ENCODE measurements at places on chromosomes 2 and 18.
A peak's percentile ranks its signal among the peaks of the same experiment; 100 is the strongest.

- DNase-seq = no peak
Observed at GRCh38 chr18:22277758-22278157, 108.4 kb downstream of the GATA6 start.

GRCh38 chr2:223930103-223930976 is 14.8 kb downstream of the WDFY1 start:
- DNase-seq = no peak

DNA sequence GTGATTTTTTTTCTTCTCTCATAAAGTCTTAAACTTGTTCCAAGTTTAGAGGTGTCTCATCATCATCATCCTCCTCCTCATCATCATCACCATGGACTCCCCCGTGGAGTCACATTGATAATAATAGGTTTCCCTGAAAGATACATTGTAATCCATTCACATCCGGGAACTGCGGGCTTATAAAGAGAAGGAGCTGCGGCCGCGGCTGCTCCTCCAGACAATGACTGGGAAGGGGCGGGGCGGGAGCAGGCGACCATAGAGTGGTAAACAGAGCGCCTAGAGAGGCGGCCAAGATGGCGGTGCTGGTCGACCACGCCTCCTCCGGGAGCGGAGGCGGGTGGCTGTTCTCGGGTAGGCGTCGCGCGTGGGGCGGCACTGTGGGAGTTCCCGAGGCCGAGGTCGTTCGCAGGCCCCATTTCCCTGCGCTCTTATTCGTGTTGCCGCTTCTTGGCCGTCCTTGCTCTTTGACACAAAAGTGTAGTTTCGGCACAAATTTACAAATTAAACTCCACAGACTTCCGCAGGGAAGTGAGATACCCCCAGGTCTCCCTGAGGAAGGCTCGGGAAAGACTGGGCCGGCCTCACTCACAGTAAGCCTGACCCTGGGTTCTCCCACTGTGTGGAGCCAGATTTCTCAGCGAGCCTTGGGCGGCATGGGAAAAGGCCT is 1.8 kb upstream of the TCF4 start:
- DNase-seq = peak; percentile 67

DNA sequence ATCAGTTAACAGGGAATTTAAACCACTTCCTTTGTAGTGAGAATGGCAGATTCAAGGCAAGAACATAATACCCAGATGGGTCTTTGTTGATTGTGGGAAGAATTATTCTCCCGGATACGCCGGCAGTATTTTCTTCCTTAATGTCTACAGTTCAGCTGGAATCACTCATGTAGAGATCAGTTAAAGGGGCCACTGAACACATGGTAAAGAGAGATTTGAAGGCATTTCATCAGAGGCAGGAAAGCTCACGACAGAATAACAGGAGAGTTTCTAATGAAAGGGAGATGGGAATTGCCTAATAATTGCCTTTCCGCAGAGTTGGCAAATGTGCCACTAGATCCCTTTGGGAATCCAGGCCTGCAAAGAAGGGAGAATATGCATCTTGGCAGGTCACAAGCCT is 327.7 kb upstream of the ZNF804A start:
- no peak for DNase-seq

DNA sequence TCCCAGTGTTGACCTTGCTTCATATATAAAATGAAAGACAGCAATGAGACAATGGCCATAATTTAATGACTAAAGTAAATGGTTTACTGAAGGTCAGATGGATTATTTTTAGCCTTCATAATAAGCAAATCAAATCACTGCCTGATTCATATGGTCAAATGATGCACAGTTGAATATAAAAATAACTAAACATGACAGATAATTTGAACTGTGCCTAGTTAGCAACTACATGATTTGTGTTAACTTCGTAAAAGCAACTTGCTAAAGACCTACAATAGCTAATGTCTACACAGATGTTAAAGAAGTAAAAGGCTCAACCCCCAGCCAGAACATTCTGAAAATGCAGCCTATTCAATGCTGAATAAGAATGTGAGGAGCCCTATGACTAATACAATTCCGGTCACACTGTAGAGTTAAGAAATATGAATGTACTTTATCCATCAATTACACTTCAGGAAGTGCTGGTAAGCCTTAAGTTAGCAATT is 590.8 kb upstream of the CDH2 start:
- no peak for DNase-seq

DNA sequence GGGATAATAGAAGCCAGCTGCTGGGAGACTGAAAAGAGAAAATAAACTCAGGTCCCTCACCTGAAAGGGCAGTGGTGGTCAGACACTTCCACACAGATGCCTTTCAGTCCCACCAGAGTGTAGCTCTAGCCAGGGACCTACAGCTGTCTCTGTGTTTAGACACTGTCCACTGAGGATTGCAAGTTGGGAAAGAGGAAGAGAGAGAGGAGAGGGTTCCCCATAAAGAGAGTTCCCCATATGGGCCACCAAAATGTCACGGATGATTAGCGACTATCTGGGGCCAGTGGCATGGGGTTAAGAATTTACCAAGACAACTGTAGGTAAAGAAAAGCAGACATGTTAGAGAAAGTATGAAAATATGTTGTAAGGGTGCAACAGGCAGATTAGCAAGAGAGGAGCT is 36.7 kb upstream of the SKA1 start:
- no peak for DNase-seq

- no peak for DNase-seq
Observed at GRCh38 chr2:219358170-219359075, 25.9 kb upstream of the RESP18 start.

- no peak for DNase-seq
Observed at GRCh38 chr2:63856303-63856603, 14.6 kb downstream of the UGP2 start.

DNA sequence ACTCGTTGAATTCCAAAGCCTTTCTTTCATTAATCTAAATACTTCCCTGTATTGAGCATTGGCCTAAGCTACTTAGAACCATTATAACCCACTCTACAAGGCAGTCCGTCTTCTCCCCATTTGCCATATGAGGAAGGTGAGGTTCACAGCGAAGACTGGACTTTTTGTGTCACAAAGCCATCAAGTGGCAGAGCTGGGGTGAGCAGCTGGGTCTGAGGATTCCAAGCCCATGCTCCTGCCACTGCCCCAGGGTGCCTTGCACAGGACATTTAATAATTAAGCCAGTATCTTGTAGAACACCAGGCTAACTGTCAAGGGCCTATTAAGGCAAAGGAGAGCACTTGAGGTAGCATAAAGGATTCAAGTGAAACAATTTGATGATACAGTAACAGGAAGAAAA is 68.8 kb upstream of the ZNF397 start:
- DNase-seq = no peak

- DNase-seq = no peak
Observed at GRCh38 chr18:25737710-25738311, 352.6 kb downstream of the SS18 start.

GRCh38 chr2:7116511-7116910 is 199.3 kb downstream of the RNF144A start:
- DNase-seq = no peak

GRCh38 chr2:45567974-45568789 is 42.9 kb downstream of the SRBD1 start:
- no peak for DNase-seq

DNA sequence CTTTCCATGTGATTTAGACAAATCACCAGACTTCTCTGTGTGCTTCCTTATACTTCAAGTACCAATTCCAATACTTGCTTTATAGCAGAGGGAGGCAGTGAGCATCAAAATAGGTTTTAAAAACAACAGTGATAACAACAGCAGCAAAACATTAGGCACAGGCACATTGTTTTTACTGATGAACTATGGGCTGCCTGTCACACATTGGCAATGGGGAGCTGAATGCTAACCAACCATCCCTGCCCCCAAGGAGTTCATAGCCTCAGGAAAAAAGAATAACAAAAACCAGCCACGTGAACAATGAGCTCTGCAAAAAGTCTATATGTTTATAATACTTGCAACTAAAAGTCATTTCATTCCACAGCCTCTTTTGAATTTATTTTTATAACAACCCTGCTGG is 287.9 kb upstream of the TRIB2 start:
- no peak for DNase-seq

DNA sequence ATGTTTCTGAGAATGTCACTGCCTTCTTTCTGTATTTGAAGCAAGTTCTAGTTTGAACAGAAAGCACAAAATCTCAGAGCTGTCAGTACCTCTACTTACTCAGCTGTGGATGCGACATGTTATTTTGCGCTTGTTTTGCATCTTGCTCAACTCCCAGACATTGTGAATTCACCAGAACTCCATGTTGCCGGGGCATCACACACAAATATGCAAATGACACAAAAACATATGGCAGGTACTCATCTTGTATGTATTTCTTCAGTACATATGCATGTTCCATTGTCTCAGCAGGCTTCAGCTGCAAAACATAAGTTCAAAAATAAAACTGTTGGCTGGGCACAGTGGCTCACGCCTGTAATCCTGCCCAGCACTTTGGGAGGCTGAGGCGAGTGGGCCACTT is 30.8 kb downstream of the ADCY3 start:
- no peak for DNase-seq

GRCh38 chr2:177252808-177253531 is 11.6 kb downstream of the NFE2L2 start:
- no peak for DNase-seq

GRCh38 chr2:73564986-73565385 is 77.2 kb downstream of the NAT8 start:
- no peak for DNase-seq

DNA sequence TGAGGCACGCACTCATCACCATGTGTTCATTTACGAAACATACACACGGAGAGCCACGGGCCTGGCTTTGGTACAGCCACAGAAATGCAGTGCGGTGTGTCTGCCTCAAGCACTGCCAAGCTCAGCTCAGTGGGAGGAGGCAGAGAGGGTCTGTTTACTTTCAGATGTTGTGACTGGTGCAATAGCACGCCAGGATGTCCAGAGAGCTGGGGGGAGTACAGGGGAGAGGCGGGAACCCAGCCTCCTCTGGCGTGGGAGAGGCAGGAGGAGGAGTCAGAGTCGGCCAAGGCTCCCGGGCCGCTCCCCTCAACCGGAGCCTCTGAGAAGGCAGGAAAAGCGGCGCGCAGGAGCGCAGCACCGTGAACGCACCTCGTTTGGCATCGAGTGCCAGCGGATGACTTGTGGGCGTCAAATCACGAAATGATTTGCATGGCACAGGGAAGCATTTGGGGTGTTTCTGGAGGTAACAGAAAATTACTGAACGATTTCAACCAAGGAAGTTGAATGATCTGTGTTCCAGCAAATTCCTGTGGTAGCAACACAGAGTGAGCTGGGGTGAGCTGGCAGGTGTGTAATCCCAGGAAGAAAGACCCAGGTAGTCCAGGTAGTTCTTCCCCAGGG is 143.0 kb downstream of the ZNF516 start:
- DNase-seq = no peak

- DNase-seq = no peak
Observed at GRCh38 chr2:191051825-191052778, 38.1 kb upstream of the STAT1 start.

GRCh38 chr2:173221937-173222594 is 132.6 kb upstream of the CDCA7 start:
- DNase-seq = no peak

DNA sequence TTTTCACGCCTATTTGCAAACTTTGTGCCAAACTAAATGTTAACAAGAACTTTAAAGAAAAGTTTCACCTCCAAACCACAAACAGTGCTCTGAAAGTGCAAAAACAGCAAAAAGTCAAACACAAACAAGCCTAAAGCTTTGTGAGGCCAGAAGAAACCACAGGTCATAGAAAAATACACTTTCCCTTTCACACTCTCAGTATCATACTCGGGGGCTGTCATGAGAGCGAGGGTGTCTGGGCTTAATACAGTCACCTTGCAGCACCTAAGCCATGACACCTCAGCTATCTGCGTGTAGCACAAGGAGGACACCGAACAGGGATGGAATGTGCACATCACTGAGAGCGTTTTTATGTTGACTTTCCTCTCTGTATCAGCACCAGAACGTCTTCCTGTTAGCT is 26.6 kb upstream of the SEH1L start:
- no peak for DNase-seq

DNA sequence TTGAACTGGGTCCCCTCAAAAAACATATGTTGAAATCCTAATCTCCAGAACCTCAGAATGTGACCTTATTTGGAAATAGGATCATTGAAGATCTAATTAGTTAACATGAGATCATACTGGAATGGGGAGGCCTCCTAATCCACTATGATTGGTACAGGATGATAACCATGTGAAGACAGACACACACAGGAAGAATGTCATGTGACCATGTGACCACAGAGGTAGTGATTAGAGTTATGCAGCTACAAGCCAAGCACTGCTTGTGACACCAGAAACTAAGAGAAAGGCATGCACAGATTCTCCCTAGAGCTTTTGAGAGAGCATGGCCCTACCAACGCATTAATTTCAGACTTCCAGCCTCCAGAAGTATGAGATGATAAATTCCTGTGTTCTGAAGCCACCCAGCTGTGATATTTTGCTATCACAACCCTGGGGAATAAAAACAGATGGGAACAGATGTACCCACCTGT is 47.0 kb upstream of the TGIF1 start:
- no peak for DNase-seq

- no peak for DNase-seq
Observed at GRCh38 chr2:12533337-12534005, 183.3 kb upstream of the TRIB2 start.

GRCh38 chr2:160223560-160223959 is 23.5 kb upstream of the ITGB6 start:
- DNase-seq = no peak

- DNase-seq = no peak
Observed at GRCh38 chr2:205555566-205556230, 126.6 kb upstream of the NRP2 start.

- DNase-seq = no peak
Observed at GRCh38 chr2:187263675-187264560, 184.1 kb downstream of the CALCRL start.

- DNase-seq = no peak
Observed at GRCh38 chr2:142668420-142668819, 209.0 kb upstream of the KYNU start.

- DNase-seq = no peak
Observed at GRCh38 chr2:67318563-67318962, 78.6 kb upstream of the ETAA1 start.

GRCh38 chr2:65175894-65176530 is 46.1 kb upstream of the RAB1A start:
- no peak for DNase-seq

DNA sequence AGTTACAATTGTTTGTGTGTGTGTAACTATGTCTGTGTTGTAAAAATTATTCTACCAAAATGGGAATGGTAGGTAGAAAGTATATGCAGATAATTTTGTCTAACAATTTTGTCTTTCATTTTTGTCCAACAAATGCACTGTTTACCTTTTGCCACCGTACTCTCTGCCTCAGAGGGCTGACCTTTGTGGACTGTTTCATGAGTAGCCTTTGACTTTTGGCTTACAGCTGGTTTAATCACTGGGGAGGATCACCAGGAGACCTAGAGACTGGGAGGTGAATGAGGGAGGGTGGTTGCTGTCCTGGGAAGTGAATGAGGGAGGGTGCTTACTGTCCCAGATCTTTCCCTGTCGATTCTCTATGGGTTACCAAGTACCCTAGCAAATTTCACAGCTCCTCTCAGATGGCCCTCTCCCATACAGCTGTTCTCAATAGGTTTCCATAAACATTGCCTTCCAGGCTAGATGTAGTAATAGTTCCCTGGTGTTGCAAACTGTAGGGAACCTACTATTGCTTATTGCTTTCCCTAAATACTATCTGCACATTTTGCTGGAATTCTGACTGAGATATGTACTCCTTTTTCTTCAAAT is 26.5 kb upstream of the CXXC1 start:
- no peak for DNase-seq

GRCh38 chr2:16625201-16625729 is 40.4 kb downstream of the CYRIA start:
- DNase-seq = no peak

- no peak for DNase-seq
Observed at GRCh38 chr2:237863689-237864443, 4.4 kb downstream of the RAMP1 start.

- no peak for DNase-seq
Observed at GRCh38 chr2:63301481-63301880, 250.9 kb downstream of the OTX1 start.
